GOT3 (cell line): ENCODE measurements at places on chromosomes 12 and 14.
A peak's percentile ranks its signal among the peaks of the same experiment; 100 is the strongest.

DNA sequence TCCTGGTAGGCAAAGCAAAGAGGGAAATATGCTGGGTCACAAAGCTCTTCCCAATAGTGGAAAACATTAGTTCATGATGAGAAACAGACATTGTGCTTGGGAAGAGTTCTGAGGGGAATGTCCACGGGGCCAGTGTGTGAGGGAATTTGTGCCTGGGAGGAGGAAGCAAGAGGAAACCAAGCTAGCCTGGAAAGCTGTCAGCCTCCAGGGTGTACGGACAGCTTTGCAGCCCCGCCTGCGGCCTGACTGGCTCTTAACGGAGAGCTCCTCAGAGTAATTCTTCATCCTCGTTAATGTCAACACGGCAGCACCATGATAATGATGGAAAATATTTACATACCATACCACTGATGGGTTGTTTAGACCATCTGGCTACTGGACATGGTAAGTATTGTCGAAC is 32.4 kb downstream of the PITPNM2 start:
- no peak for DNase-seq

DNA sequence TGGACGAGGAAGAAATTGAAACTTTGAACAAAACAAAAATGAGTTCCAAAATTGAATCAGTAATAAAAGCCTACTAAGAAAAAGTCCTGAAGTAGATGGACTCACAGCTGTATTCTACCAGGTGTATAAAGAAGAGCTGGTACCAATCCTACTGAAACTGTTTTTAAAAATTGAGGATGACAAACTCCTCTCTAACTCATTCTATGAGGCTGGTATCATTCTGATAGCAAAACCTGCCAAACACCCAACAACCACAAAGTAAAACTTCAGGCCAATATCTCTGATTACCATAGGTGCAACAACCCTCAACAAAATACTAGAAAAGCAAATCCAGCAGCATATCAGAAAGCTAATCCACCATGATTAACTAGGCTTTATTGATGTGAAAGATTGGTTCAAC is 33.9 kb upstream of the LDHB start:
- DNase-seq, result no peak

- DNase-seq, result peak; percentile 2
Observed at GRCh38 chr14:72962829-72963312, 36.6 kb downstream of the DCAF4 start.

GRCh38 chr12:97024393-97024792 is 117.3 kb downstream of the NEDD1 start:
- DNase-seq, result no peak

- peak; percentile 82 for DNase-seq
Observed at GRCh38 chr12:115341442-115341841, 657.5 kb upstream of the TBX3 start.

DNA sequence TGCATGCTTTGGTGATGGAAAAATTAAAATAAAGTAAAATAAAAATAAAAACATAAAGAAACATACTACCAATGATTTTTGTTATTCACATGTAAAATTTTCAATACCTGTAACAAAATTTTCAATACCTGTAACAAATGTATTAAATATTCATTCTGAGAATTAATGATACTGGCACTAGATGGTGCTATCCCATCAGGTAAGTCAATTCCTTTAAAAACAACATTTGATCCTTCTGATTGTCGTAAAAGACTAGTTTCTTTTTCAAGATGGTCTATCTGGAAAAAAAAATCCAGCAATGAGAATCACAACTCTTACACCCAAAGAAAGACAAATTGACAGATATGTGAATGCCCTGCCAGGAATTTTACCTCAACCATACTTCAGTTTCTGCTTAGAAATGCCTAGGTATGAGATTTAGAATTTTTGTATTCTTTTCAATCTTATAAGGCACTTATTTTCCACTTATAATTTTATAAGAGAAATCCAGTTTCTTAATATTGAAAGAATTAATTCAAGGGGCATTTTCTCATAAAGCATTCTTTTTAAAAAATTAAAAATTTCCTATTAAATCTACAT is 30.7 kb downstream of the CEP290 start:
- no peak for DNase-seq

DNA sequence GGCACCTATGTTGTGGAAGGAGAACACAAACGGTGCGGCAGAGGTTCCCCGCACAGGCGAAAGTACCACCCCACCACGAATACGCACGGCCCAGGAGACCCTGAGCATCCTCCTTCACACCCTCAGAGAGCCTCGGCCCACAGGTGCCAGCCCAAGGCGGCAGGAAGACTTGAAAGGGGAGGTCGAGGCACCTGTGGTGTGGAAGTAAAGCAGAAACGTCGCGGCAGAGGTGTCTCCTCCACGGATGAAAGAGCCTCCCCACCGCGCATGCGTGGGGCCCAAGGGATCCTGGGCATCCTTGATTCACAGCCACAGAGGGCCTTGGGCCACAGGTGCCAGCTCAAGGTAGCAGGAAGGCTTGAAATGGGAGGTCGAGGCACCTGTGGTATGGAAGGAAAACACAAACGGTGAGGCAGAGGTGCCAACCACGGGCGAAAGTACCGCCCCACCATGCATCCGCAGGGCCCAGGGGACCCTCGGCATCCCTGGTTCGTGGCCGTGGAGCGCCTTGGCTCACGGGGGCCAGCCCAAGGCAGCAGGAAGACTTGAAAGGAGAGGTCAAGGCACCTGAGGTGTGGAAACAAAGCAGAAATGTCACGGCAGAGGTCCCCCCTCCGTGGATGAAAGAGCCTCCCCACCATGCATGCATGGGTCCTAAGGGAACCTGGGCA is 380.1 kb downstream of the ALG10 start:
- no peak for DNase-seq

DNA sequence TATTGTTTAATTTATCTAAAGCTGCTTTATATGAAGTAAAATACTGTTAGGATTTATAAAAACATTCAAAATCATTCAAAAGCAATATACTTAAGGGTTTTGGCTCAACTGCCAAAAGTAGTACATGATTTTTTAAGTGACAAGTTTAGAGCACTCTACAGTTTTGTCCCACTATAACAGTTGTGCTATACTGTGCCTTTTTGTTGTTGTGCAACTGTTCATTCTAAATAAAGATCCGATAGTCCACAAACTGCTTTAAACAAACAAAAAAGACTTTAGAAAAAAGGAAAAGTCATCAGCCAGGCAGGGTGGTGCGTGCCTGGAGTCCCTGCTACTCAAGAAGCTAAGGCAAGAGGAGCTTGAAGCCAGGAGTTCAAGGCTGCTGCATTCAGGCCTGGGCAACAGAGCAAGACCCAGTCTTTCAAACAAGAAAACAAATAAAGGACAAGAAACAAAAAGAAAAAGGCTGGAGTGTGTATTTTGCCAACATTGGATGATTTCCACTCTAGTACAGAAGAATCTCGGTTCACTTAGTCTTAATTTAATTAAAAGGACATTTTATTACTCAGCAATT is 7.3 kb downstream of the C2CD5 start:
- no peak for DNase-seq

- no peak for DNase-seq
Observed at GRCh38 chr12:26825459-26826016, 7.5 kb downstream of the ITPR2 start.

DNA sequence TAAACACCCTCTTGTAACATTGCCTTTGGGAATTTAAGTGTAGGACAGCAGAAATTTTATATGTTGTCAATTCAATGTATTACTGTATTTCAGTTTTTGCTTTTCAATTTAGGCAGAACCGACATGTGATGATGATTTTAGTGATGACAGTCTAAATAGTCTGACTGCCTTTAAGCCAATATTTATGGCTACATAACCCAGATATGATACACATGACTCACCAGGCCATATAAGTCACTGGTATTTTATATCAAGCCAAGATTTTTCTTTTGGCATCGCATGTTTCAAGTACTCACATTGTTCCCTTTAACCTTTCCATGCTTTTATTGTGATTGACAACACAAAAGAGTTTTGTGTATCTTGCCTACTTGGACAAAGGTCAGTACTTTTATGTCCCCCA is 13.6 kb upstream of the PPM1A start:
- no peak for DNase-seq

DNA sequence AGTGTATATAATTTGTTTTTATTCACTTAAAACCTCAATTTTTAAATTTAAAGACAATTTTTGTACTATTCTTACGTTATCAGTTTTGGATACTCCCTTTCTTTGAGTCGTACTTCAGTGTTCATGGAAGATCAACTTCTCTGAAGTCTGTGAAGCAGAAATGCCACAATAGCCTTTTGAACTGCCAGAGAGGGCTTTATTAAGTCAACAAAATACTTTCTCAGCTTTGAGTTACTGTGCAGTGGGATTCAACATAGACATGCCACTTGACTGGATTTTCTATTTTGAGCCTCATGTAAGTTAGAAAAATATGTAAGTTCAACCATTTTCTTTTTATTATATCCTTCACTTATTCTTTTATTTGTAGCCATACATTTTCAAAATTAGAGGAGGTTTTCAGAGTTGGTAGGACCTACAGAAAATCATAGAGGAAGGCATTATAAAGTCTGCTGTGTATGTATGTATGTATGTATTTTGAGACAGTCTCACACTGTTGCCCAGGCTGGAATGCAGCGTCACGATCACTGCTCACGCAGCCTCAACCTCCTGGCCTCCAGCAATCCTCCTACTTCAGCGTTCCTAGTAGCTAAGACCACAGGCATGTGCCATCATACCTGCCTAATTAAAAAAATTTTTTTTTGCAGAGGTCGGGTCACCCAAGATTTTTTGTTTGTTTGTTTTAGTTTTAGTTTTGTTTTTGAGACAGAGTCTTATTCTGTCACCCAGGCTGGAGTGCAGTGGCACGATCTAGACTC is 31.3 kb upstream of the BCAT1 start:
- DNase-seq, result no peak
